T-helper 2 cell treated with Interferon-gamma antibody and Interleukin-4, amounts not matched to agents 5 μg/mL and 100 μg/mL, for 36 hours (primary cell): ENCODE measurements at places on chromosomes 4 and X.

DNA sequence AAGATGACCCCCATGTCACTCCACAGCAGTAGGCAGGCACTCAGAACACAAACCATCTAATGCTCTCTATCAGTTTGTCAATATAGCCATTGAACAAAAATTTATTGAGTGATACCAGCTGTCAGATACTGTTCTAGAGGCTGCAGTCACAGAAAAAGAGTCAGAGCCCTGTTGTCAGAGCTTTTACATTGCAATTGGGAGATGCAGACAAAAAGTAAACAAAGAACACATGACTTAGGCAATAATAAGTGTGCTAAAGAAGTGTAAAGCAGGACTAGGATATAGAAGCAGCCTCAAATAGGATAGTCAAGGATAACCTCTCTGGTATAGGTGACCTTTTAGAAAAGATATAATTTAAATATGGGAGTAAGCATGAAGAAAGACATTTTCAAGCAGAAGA, 8.9 kb downstream of the HTN1 start:
- DNase-seq: no peak

DNA sequence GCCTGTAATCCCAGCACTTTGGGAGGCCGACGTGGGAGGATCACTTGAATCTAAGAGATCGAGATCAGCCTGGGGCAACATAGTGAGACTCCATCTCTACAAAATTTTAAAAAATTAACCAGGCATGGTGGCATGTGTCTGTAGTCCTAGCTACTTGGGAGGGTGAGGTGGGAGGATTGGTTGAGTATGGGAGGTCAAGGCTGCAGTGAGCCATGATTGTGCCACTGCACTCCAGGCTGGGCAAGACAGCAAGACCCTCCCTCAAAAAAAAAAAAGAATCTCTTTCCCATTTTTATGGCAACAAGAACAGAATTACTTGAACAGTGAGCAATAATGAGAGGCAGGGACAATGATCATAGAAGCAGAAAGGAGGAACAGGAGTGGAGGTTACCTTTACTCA, 94.8 kb downstream of the RNF150 start:
- no peak for DNase-seq

DNA sequence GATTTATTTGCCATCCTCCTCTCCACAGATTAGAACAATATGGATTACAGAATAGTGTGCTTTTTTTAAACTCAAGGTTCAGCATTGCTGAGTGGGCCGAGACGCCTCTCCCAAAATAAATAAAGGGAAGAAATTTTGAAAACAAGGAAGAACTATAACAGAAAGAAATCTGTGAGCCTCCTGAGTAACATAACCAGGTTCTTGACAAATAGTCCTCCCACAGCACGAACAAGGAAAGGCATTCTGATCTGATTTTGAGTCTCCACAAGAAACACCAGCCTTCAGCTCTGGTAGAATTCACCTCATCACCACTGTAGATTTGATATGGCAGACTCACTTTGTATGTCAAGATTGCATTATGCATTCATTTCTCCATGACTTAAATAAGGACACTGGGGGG, 173.6 kb downstream of the HHIP start:
- DNase-seq: no peak

- no peak for DNase-seq
Measured at GRCh38 chrX:100048156-100048555, 361.9 kb downstream of the PCDH19 start.

- no peak for DNase-seq
Measured at GRCh38 chrX:22541926-22542325, 269.2 kb downstream of the CBLL2 start.

DNA sequence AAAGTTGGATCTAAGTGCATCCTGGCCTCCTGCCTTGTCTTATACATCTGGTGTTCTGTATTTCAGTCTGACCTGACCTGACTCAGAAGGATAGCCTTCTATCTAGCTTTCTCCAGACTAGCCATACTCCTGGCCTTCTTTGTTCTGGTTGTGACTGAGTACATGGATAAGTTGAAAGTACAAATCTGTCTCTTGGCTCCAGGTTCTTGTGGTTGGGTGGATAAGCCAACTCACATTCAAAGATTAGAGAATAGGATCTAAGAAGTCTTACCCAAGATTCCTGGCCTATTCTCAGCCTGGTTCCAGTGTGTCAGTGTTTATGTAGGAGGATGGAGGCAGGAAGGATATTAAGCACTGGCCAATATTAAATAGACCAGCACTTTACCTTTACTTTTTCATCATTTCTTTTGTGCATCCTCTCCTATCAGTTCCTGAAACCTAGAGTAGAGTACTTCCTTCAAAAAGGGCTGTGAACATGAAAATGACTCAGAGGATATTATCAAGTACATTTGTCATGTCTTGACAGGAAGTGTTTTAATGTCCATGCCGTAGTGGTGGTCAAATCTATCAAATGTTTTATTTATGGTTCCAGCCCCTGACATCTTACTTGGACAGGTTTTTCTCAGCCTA, 123.5 kb downstream of the IL15 start:
- DNase-seq: no peak

- peak; percentile 4 for DNase-seq
Measured at GRCh38 chrX:65528705-65529340, 5.8 kb downstream of the LAS1L start.

GRCh38 chr4:62909238-62909637, 1500.0 kb downstream of the TECRL start:
- DNase-seq: no peak

DNA sequence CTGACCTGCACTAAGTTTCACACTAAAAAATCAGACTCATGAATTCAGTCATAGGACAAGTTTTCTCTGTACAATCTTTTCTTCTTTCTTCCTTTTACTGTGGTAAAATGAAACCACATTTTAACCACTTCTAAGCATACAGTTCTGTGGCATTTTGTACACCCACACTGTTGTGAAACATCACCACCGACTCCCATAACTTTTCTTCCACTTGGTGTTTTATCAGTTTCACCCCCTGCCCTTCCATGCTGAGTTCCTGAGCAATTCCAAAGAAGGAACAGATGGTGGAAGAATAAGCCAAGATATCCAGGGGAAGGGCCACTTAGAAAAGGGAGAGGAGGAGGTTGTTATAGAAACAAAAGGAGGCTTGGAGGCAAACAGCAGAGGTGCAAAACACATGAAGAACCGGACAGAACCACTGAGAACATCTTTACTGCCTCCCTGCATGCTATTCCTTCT, 22.6 kb downstream of the SLC25A4 start:
- DNase-seq: peak; percentile 29

DNA sequence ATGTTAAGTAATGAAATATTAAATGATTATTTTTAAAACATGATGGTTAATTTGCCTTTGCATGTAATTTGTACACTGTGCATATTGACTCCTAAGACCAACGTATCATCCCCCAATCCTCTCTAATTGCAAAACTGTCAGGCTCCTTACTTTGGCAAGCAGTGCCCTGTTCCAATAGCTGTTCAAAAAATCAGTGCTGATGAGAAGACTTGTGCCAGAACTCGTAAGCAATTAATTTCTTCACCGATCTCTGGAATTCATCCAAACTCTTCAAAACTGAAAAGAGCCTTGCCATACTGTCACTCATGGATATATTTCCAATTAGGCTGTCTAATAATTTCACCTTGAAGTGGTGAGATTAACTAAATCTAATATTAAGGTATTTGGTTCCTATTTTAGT, 493.9 kb upstream of the NDST4 start:
- DNase-seq: no peak

- no peak for DNase-seq
Measured at GRCh38 chr4:148162519-148162918, 279.7 kb downstream of the NR3C2 start.

GRCh38 chr4:142528433-142528832, 317.7 kb downstream of the INPP4B start:
- DNase-seq: no peak

DNA sequence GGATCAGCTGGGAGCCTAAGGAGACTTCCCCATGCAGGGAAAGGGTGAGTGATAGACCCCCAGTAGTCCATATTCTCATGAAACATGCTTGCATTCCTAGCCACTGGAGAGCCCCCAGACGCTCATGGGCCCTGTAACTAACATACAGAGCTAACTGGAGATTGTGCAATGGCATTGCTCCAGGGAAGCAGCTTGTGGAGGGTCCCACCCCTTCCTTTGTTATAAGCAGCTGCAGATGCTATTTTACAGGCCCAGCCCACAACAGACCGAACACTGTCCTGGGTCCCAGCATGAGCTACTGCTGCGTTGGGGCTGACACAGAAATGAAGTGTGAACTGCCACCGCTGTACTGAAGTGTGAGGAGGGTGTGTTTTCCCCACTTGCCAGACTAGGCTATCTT, 1465.7 kb upstream of the DIAPH2 start:
- no peak for DNase-seq

DNA sequence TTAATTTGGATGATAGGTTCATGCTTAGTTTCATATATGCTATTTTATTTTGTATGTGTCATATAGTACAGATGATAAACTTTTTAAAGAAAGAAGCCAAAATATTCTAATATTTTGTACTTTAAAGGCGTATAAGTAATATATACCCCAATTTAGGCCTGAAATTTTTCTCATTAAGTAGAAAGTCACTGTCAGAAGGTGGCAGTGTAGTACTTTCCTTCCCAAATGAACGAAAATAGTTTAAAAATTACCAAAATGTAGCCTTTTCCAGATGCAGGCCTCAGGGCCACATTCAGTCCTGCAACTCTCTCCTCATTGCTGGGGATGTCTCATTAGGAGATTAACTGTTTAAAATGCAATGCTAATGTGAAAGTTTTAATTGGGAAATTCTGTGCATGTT, 1263.6 kb downstream of the C4orf33 start:
- DNase-seq: no peak

- no peak for DNase-seq
Measured at GRCh38 chr4:185280608-185281007, 71.2 kb downstream of the SNX25 start.

- DNase-seq: no peak
Measured at GRCh38 chrX:101744085-101744484, 84.4 kb upstream of the ARMCX2 start.
